Stimulated activated CD4-positive, alpha-beta T cell treated with anti-CD3 and anti-CD28 coated beads, Interleukin-15, amount 100 ng/mL, for 1 hour (primary cell): ENCODE measurements at places on chromosomes 2 and 18.

GRCh38 chr2:156182132-156182531, 150.4 kb downstream of the NR4A2 start:
- no peak for DNase-seq

DNA sequence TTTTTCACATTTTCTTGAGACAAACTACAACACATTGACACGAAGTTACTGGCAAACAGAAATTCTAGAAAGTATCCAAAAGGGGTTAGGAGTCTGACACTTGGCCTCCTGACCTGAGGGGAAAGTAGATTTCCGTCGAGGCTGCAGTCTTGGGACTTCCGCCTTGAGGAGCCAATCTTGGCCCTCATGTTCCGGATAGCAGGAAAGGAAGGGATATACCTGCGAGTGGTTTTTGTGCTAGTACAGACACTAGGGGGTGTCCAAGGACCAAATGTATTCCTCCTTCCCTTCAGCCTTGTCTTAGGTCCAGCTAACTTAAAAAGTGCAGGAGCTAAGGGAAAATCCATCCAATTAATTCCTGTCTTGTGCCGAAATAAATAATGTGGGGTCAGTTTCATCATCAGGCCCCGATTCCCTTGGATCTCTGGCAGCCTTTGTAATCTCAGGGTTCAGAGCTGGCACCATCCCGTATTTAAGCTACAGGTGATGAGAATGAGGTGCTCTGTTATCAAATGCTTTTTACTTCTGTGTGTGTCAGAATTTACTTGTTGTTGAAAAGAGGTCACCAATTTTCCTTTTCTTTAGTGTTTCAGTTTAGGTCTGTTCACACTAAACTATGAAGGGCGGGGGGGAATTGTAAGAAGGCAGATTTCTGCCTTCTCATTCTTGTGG, 330.2 kb upstream of the FANCL start:
- DNase-seq, result no peak

DNA sequence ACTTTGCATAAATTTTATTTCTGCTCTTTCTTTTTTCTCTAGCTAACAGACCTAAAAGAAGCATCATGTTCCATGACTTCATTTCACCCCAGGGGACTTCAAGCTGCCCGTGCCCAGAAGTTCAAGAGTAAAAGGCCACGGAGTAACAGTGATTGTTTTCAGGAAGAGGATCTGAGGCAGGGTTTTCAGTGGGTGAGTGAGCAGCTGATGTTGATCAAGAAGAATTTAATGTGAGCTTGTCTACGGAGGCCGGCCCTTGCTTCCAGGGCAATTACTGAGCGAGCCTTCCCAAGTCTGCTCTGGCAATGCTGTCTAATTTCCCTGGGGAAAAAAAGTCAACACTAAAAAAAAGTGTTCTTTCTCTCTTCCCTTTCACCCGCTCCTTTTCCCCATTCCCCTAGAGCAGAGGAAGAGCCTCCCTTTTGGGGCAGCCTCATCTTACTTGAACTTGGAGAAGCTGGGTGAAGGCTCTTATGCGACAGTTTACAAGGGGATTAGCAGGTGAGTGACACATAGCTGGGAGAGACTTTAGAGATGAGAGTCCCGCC, 1.2 kb downstream of the CDK15 start:
- DNase-seq, result no peak

- no peak for DNase-seq
Measured at GRCh38 chr2:239532250-239532649, 131.4 kb upstream of the HDAC4 start.

- DNase-seq, result no peak
Measured at GRCh38 chr2:64765160-64765805, 111.6 kb upstream of the SERTAD2 start.

DNA sequence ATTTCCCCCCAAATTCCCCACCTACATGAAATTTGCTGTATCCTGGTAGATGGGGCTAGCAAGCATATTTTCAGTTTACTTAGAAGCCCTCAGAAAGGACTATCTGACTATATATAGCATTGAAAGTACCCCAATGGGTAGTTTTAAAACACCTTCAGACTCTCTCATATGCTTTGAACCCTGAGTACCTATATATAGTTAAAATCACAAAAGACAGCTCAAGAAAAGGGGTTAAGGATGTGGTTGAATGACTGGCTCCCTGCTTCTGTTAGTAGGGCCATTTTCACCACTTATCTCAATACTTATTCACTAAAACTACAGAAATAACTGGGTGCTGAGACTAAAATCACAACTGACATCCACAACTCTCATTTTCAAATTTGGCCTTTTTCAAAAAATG, 18.5 kb downstream of the WDPCP start:
- no peak for DNase-seq

DNA sequence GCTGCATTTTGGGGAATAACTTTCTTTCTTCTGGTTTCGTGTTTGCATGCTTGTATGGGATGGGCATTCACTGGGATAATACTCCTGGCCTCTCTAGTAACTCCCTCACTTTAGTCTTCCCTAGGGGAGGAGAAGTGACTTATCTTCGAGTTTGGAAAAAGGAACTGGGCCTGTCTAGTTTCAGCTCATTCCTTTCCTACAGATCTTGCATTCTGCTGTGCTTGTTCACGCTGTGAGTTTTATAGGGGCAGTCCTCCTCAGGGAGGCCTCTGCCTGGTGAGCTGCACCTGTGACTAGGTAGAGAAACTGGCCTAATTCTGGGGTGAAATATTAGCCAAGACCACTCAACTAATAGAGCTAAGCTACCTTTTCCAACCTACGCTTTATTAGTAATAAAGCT, 50.9 kb downstream of the PHLPP1 start:
- no peak for DNase-seq

GRCh38 chr18:37535968-37536367, 29.6 kb downstream of the CELF4 start:
- DNase-seq, result no peak

- no peak for DNase-seq
Measured at GRCh38 chr2:192593561-192593960, 398.8 kb upstream of the TMEFF2 start.

DNA sequence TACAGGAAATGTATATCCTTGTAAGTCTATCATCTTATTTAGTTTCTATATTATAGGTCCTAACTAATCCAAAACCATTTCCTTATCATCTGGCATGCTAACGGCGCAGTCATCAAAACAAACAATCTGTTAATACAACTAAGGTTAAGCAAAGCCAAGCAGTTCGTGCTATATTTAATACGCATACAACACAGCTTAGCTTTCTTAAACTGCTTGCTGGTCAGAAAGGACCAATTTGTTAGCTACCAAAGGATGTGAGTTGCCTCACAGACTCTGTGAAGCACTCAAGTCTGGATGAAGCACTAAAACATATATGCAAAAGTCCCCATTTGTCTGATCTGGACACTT, 67.0 kb downstream of the ZEB2 start:
- DNase-seq, result no peak

- DNase-seq, result no peak
Measured at GRCh38 chr2:196759378-196759706, 40.1 kb downstream of the GTF3C3 start.

DNA sequence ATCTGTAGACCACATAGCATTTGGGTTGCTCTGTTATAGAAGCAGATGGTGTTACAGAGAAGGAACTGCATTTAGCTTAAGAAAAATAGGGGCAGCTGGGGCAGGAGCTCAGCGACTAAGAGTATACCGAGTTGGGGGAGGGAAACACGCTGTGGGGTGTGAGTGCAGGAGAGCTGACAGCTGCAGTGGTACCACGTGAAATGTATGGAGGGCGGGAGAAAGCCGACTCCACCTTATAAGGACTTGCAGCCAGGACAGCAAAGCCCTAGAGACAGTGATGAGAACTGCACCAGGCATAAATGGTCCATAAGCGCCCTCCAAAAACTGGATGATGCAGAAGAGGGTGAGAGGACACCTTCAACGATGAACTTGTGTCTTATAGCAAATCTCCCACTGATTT, 237.6 kb downstream of the PRKCE start:
- no peak for DNase-seq

- no peak for DNase-seq
Measured at GRCh38 chr2:141423124-141423523, 707.7 kb downstream of the LRP1B start.

GRCh38 chr2:120771111-120771780, 35.6 kb downstream of the GLI2 start:
- no peak for DNase-seq

- no peak for DNase-seq
Measured at GRCh38 chr18:48806551-48807261, 144.1 kb downstream of the SMAD7 start.

- no peak for DNase-seq
Measured at GRCh38 chr2:135132314-135132713, 80.2 kb downstream of the RAB3GAP1 start.

- DNase-seq, result no peak
Measured at GRCh38 chr2:70070542-70071268, 16.6 kb upstream of the PCBP1 start.

- DNase-seq, result no peak
Measured at GRCh38 chr18:46290440-46291020, 186.3 kb downstream of the HAUS1 start.

GRCh38 chr2:13009027-13009642, 292.4 kb downstream of the TRIB2 start:
- no peak for DNase-seq

- DNase-seq, result no peak
Measured at GRCh38 chr2:239106966-239107365, 259.1 kb downstream of the TWIST2 start.

- DNase-seq, result no peak
Measured at GRCh38 chr2:23434721-23435121, 49.7 kb downstream of the KLHL29 start.

- DNase-seq, result no peak
Measured at GRCh38 chr2:149645391-149645790, 57.8 kb upstream of the MMADHC start.

DNA sequence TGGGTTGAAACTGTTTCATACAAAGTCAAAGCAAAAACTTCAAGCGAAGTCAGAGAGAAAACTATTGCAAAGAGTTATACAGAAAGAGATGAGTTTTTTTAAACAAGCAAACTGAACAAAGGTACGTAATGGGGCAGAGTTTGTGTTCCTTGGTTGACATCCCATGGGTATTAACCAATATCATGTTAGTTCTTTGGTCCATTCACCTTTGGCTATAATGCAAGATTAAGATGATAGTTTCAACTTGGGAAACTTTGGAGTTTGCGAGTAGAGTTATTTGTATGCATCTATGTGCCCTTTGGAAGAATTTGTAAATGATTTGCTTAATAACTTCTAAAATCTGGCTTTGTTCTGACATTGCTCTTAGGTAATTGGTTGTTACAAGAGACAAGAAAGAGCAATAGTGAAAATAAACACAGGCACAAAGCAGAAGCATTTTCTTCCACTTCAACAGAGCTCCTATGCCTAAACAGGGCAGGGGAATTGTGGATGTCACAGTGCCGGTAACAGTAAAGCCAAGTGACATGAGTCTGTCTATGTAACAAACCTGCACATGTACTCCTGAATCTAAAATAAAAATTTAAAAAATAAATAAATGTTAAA, 936.1 kb downstream of the SUCLG1 start:
- DNase-seq, result no peak

DNA sequence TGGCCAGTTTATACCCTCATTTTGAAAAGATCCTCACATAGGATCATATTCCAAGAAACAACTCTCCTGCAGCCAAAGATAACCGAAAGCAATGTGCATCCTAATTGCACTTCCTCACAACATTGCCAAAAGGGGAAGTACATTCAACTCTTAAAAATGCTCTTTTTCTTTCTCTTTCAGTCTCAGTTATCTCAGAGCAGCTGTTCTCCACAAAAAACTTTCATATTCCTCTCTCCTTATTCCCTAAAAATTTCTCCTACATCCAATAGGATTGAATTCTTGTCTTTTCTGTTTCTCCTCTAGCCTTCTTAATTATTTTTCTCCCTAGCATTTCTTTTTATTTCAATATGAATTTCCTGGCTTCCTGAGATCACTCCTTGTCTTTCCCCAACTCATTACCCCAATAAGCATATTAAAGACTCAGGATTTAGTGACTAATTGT, 7.4 kb upstream of the VRK2 start:
- DNase-seq, result no peak
